ENCODE measurements at places on chromosomes 1 and 21. TPM values are rescaled to one million over a fixed set of nuclear protein-coding genes. Genes with fewer than 3 reads are reported as not detected.

The CXADR gene
- 0.20 TPM for total RNA-seq

The CD58 gene
- total RNA-seq = 12.7 TPM

The TSPAN1 gene
- total RNA-seq = not detected

The ETV3L gene
- not detected for total RNA-seq

The ADORA3 gene
- not detected for total RNA-seq

GRCh38 chr1:40944326-40944725, 35.2 kb upstream of the CTPS1 start:
- DNase-seq = no peak

- no peak for DNase-seq
Observed at GRCh38 chr1:21775985-21776562, 6.9 kb downstream of the USP48 start.

GRCh38 chr1:19232524-19232846, 18.8 kb downstream of the EMC1 start:
- no peak for DNase-seq

GRCh38 chr1:209839875-209840546, 12.2 kb downstream of the UTP25 start:
- peak; percentile 17 for DNase-seq

GRCh38 chr1:230266456-230266855, 159.7 kb downstream of the PGBD5 start:
- DNase-seq = no peak

DNA sequence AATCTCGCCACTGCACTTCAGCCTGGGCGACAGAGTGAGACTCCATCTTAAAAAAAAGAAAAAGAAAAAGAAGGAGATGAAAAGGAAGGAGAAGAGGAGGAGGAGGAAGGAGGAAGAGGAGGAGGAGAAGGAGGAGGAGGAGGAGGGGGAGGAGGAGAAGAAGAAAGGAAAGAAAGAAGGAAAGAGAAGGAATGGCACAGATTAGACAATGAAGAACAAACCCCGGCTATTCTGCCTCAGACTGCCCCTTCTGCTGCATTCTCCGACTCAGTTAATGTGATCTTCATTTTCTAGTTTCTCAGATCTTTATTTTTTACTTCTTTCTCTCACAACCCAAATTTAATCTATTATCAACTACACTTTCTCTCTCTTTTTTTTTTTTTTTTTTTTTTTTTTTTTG, 40.1 kb upstream of the PTGFRN start:
- DNase-seq = no peak

- DNase-seq = no peak
Observed at GRCh38 chr21:46219591-46220239, 8.9 kb downstream of the LSS start.

DNA sequence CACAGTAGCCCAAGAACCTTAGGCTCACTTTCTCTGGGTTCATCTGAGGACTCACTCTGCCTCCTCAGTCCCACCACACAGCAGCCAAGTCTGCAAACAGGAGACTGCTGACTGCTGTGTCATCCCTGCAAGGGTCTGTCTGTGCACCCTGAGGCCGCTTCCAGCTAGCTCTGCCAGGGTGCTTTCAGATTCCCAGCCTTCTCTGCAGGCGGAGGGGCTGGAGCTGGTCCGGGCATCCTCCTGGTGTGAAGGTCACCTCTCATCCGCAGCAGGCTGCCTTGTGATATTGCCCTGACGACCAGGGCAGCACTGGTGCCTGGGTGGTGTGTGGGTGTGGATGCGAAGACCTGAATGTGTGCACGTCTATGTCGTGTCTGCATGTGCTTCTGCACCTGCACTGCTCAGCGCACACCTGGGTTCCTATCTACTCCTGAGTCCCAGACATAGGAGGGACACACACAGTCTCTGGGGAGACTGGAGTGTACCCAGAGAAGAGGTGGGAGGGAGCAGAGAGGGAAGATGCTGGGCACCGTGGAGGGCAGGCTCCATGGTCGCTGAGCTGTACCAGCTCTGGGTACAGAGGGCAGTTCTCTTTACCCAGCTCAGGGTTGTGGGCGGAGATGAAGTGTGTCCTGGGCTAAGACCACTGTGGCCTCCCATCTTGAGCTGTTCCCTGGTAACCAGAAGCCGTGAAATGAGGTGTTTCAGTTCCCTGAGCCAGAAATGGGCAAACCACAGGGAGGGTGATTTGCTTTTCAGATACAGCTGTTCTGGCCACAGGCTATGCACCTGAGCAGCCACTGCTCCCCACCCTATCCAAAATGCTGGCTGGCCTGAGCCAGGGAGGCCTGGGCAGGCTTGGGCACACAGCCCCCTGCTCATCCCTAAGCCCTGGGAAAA, 160.9 kb upstream of the CSF3R start:
- no peak for DNase-seq

DNA sequence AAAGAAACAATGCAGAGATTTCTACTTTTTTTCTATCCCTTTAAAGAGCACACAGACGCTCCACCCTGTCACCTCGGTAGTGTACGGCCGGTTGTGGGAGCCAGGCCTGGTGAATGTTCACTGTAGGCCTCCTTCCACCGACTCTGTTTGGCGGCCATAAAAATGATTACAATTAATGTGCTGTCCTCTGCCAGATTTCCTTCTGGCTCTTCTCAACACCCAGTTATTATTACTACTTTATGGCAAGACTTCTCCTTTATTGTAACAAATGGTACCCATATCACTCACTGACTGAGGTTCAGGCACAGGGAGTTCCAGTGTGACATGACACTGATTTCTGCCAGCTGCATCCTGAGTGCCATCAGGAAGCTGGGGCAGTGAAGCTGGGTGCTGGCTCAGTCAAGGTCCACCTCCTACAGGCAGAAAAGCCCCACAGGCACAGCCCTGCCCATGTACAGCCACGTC, 37.4 kb downstream of the GPR161 start:
- no peak for DNase-seq

DNA sequence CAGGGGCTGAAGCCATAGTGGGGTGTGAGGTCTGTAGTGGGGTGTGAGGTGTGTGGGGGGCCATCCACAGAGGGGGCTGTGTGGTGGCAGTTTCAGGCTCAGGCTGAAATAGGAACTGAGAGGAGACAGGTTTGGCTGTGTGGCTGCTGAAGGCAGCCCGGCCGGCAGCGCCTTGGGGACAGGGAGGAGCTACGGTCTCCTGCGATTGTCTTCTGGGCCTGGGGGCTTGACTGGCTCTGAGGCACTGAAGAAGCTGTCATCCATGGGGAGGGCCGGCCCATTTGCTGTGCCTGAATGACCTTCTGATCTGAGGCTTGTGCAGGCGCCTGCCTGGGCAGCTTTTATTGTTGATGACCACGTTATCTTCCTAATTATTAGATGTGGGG, 10.0 kb upstream of the TTC34 start:
- DNase-seq = no peak

GRCh38 chr1:156608036-156608674, 6.9 kb upstream of the GPATCH4 start:
- peak; percentile 77 for DNase-seq

- no peak for DNase-seq
Observed at GRCh38 chr1:218925777-218926176, 247.9 kb upstream of the LYPLAL1 start.

DNA sequence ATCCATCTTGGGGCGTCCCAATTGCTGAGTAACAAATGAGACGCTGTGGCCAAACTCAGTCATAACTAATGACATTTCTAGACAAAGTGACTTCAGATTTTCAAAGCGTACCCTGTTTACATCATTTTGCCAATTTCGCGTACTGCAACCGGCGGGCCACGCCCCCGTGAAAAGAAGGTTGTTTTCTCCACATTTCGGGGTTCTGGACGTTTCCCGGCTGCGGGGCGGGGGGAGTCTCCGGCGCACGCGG, 282 bp upstream of the SOD1 start:
- DNase-seq = no peak

GRCh38 chr1:161206411-161207140, 4.4 kb downstream of the NDUFS2 start:
- no peak for DNase-seq

DNA sequence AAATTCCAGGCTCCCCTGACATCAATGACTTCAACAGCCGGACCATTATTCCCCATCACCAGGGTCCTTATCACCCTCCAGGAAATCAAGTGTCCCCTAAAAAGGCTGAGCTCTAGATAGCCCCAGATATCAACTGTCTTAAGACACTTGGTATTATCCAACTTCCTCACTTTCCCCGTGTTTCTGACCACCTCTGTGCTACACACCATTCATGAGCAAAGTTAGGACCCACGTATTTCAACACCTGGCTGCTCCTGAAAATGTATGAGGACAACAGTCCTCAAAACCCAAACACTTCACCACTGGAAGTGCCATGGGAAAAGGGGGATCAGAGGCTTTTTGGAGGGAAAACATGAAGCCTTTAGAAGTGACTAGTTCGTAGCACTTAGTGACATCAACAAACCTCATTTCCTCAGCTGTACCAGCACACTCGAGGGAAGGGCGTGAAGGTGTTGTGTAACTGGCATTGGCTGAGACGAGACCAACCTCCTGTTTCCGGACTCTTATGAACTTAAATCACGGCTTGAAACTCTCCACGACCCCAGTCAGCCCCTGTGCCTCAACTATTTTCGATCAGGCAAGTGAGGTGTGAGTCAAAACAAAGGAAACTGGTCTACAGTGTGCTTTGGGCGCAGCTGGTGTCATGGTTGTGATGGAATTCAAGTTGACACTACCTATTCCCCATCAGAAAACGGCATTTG, 4.1 kb upstream of the CHD5 start:
- DNase-seq = no peak

Measured in activated CD8-positive, alpha-beta T cell treated with anti-CD3 and anti-CD28 coated beads for 36 hours (primary cell).